Astrocyte of the spinal cord (primary cell): ENCODE measurements at places on chromosomes 4 and X.

DNA sequence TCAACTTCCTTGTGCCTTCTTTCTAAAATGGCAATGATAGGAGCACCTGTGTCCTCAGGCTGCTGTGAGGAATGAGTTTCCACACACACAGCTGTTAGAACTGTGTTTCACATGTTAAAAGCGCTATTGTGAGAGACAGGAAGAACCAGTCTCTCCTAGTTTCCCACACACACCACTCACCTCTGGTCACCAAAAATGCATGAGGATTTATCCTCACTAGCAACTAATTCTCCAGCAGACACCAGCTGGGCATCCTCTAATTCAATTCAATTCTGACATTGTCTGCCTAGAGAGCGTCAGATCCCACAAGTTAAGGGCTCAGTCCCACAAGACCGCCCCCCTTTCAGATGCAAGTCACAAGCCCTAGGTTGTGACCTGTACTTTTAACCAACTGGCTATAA is 29.0 kb upstream of the SLC2A9 start:
- DNase-seq: no peak

GRCh38 chr4:120816296-120816965 is 106.1 kb downstream of the PRDM5 start:
- DNase-seq: no peak

DNA sequence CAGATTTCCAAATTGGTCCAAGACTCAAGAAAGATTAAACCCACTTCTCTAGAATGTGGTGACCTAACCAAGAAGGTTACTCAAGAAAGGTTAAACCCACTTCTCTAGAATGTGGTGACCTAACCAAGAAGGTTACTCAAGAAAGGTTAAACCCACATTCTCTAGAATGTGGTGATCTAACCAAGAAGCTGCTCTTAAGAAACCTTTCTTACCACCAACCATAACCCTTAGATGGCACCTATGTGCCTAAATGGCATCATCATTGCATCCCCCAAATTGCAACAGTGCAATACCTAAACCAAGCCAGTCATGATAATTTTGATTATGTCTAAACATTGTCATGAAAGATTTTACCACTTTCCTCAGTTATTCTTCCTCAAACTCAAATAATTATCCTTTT is 49.2 kb downstream of the IDS start:
- no peak for DNase-seq

DNA sequence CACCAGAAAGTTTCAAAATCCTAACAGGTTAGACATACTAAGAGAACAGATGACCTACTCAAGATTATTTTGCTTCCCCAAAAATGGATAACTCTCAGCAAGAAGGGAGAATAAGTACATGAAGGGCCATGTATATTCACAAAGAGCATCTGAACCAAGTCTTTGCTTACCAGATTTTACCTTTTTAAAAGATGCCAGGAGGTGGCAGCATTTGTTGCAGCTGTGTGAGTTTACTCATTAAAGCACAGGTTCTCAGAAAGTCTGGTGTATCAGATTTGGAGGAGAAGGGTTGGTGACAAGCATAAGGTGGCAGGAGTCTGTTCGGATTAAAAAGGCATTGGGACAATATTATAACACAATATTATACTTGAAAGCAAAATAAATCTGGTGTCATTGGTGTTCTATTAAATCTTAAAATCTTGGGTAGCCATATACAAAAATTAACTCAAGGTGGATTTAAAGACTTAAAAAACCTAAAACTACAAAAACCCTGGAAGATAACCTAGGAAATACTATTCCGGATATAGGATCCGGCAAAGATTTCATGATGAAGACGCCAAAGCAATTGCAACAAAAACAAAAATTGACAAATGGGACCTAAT is 51.3 kb upstream of the NFKB1 start:
- DNase-seq: peak; percentile 76

DNA sequence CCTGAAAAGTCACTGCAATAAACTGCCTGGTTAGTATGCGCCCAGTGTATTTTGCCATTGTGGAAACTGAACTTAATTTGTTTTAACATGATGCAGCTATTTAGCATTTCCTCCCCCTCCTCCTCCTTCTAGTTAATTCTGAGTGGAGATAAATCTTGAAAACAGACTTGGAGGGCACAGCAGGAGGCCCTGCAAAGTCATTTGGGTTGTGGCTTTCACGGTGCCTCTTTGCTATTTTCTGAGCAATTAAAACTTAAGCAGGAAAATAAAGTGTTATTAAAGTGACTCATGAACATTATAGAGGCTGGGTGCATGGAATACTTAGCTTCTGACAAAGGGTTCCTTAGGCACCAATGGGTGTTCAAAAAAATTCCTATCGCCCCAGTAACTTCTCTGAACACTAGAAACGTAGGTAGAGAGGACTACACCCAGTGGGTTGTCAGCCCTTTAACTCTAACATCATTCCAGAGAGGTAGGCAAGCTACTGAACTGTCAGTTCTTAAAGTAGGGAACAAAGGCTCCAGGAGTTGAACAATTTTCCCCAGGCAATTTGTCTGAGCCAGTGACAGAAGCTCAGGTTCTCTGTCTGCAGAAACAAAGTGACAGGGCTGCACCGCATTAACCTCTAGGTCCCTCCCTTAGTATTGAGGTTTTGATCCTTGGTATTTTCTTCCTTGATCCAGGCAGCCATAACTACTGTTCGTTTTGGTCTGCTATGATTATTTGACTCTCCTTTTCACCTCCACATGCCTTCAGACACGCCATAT is 158.3 kb upstream of the KIT start:
- peak; percentile 79 for DNase-seq

GRCh38 chr4:106614441-106614840 is 245.9 kb upstream of the GIMD1 start:
- DNase-seq: peak; percentile 35

- no peak for DNase-seq
These were observed 63.9 kb downstream of the PLS3 start for GRCh38 chrX:115624916-115625315.

GRCh38 chr4:1907848-1908525 is 36.8 kb downstream of the NSD2 start:
- DNase-seq: no peak

- DNase-seq: no peak
These were observed 28.0 kb upstream of the RBM41 start for GRCh38 chrX:107146670-107147069.

DNA sequence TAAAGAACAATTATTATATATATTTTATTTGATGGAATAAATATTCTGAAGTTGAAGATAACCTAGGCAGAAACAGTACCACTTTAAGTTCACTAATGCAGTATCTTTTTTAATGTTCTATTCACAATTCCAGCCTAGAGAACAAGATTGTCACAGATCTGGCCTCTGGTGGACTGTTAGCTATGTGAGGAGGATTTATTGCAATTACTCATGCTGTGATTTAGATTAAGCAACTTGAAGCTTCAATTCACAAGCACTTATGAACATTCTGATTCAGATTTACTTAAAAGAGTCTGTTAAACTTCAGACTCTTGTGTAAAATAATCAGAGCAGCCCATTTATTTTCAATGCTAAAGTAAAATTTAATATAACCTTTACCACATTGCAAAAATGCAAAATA is 1489.8 kb downstream of the STIM2 start:
- peak; percentile 8 for DNase-seq

- no peak for DNase-seq
These were observed 37.1 kb downstream of the FSTL5 start for GRCh38 chr4:162126729-162127128.

GRCh38 chr4:109414938-109415337 is 18.7 kb upstream of the SEC24B start:
- peak; percentile 46 for DNase-seq

DNA sequence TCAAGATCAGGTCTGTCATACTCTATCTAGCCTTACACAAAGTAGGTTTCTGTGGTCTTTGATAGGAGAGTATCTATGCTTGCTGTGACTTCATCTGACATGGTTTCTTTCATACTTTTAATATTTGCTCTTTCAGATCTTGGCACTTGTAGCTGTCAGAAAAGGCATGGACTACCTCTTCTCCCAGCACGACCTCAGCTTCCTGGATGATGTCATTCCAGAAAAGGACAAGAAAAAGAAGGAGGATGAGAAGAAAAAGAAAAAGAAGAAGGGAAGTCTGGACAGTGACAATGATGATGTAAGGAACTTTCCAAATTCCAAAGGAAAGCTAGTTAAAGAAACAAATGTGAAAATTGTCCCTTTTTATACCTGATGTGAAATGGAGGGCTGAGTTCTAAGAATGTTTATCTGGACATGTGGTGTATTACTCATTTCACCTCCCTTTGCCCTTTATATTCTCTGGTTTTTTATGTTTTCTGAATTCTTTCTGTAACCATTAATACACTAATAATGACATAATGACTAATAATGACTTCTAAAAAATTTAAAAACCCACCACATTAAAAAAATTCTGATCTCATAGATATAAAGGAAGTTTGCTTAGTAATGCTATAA is 221.2 kb downstream of the SLC4A4 start:
- peak; percentile 76 for DNase-seq

DNA sequence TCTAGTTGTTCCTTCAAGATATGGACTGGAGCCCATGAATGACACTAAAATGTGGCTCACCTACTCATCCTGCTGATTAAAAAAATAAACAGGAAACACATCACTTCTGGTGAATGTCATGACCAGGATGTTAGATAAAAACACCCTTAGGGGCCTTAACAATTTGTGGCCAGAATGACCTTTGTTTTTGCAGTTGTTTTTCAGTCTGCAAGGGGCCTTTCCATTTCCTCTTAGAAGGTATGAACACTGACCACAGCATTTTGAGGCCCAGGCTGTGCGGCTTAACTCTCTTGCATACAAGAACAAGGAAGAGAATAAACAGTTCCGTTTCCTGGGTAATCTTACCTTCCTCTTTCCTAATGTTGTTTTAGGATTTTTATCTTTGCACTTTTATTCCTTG is 113.2 kb downstream of the IL1RAPL2 start:
- no peak for DNase-seq

DNA sequence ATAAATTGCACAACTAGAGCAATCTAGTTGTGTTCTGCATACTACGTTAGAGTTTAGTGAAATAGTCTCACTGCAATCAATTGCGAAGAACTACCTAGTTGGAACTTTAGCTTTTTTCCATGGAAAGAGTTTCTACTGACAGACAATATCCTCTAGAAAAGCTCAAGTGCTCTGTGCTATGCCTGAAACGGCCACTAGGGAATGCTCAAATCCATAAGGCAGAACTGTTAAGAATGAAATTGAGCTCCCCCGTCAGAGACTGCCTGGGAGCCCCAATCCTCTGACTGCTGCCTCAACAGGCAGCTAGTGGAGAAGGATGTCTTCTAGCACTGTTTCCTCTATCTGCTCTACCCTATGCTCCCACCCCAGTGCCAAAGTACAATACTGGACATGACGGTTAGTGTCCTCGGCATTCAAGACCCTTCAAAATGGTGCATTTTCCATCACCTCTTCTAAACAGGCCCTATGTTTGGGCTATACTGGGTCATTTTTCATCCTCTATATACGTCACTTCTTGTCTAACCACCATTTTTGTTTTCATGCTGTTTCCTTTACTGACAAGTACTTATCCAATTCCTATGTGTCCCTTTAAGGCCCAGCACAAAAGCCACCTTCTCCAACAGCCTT is 35.3 kb downstream of the FRMD7 start:
- DNase-seq: peak; percentile 65

GRCh38 chr4:7697343-7697742 is 242.3 kb downstream of the AFAP1 start:
- no peak for DNase-seq

GRCh38 chrX:5775846-5776430 is 452.7 kb downstream of the NLGN4X start:
- no peak for DNase-seq

GRCh38 chrX:136380010-136380769 is 79.4 kb downstream of the ADGRG4 start:
- DNase-seq: no peak

DNA sequence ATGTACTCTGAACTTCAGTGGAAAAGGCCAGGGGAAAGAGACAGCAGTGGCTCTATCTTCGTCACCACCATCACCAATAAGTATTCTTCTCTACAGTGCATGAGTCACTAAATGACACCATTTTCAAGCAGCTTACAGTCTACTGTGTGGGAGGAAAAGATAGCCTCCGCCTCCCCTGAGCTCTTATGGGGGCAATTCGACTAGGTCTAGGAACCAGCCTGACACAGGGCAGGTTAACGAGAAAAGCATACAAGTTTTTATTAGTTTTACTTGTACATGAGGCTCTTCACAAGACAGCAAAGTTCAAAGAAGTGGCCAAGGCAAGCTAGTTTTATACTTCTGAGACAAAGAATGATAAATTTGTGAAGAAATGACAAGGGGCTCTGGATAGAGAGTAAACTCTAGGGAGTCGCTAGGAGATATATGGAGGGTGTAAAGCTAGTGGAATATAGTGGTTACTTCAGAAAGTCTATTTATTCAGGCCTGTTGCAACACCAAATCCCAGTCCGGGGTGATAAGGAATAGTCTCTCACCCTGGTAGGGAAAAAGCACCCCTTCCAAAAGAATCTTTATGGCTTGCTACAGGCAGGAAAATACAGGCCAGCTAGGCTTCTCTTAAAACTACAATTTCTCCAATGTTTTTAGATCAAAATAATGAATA is 49.7 kb downstream of the SCD5 start:
- peak; percentile 16 for DNase-seq

DNA sequence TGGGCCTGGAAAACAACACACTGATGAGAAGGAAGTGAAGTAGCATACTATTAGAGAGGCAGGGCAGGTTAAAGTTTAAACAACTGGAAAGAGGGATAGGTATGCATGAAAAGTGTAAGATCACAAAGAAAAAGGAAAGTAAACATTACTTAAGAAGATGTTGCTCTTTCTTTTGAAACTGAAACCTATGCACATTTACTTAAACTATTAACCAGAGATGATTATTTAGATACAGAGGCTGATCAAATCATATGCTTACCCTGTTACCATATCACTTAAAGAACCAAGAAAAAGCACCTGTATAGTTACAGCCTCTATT is 37.8 kb downstream of the NAP1L5 start:
- DNase-seq: no peak

GRCh38 chrX:19137067-19137466 is 14.8 kb upstream of the ADGRG2 start:
- DNase-seq: no peak

DNA sequence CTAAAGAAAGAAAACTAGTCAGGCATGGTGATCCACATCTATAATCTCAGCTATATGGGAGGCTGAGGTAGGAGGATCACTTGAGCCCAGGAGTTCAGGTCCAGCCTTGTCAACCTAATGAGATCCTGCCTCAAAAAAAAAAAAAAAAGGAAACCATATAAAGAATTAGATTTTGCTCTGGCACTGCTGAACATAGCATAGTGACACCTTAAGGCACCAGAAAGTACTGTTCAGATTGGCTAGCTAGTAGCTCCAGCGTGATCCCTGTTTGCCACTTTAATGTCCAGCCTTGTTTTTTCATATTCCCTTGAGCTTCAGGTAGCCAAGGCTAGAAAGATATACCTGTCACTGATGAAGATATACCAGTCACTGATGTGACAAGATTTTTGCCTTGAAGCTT is 34.1 kb downstream of the EXOC1 start:
- no peak for DNase-seq

DNA sequence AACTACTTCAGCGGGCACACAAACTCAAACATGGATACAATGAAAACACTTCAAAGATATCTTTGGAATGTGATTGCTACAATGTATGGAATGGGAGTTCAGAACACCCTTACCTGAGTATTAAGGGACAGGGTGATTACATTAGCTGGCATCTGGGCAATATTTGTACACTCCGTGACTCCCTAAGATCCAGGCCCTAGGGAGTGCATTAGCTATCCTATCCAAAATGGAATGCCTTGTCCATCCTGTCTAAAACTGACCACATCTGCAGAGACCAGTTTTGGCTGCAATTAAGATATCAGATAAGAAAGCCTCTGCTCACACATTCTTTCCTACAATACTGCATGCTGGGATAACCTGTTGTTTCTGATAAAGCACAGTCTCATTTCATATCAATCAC is 176.6 kb upstream of the EMCN start:
- DNase-seq: no peak
